ENCODE measurements at places on chromosomes 3 and 15. TPM values are rescaled to one million over a fixed set of nuclear protein-coding genes. Genes with fewer than 3 reads are reported as not detected.

Gene TNFSF10
- total RNA-seq: 126 TPM

Gene PLAAT1
- not detected for total RNA-seq

Gene MST1R
- total RNA-seq: 1.5 TPM

Gene RTP1
- not detected for total RNA-seq

Gene SUSD5
- total RNA-seq: 6.9 TPM

Gene CFAP91
- total RNA-seq: 11.6 TPM

Gene PLSCR4
- 77.4 TPM for total RNA-seq

Gene MYL3
- total RNA-seq: 1.9 TPM

Gene UCN2
- 0.85 TPM for total RNA-seq

Gene GOLGA6D
- total RNA-seq: not detected

Gene CHL1
- total RNA-seq: 6.1 TPM

Gene THPO
- total RNA-seq: not detected

Gene CGNL1
- total RNA-seq: 65.6 TPM

- no peak overlapping the region for H3K4me3 ChIP-seq
- no peaks in the 10 kb centered on the region for H3K4me1 ChIP-seq
- peaks cover 8% of the 10 kb centered on the region for H3K27me3 ChIP-seq
- no peak overlapping the region for H3K27ac ChIP-seq
- H3K36me3 ChIP-seq: no peaks in the 10 kb centered on the region
Measured at GRCh38 chr3:184275381-184275701, 481 bp upstream of the ECE2 start.

GRCh38 chr15:95044745-95045417, 813.5 kb downstream of the MCTP2 start:
- no peaks in the 10 kb centered on the region for H3K27me3 ChIP-seq
- no peaks in the 10 kb centered on the region for H3K4me1 ChIP-seq
- no peak overlapping the region for H3K27ac ChIP-seq
- no peak for DNase-seq

- DNase-seq: no peak
- no peak overlapping the region for H3K4me3 ChIP-seq
- no peaks in the 10 kb centered on the region for H3K36me3 ChIP-seq
- peaks cover 65% of the 10 kb centered on the region for H3K27me3 ChIP-seq
- no peaks in the 10 kb centered on the region for H3K4me1 ChIP-seq
- no peak overlapping the region for H3K27ac ChIP-seq
Measured at GRCh38 chr3:147395899-147396711, 10.2 kb downstream of the ZIC4 start.

- DNase-seq: no peak
- no peak overlapping the region for H3K27ac ChIP-seq
- no peaks in the 10 kb centered on the region for H3K27me3 ChIP-seq
- H3K36me3 ChIP-seq: no peaks in the 10 kb centered on the region
- no peaks in the 10 kb centered on the region for H3K4me1 ChIP-seq
- no peak overlapping the region for H3K4me3 ChIP-seq
Measured at GRCh38 chr15:71687902-71688508, 122.3 kb upstream of the NR2E3 start.

GRCh38 chr15:59013246-59013873, 25.9 kb downstream of the RNF111 start:
- H3K27ac ChIP-seq: no peak overlapping the region
- no peaks in the 10 kb centered on the region for H3K36me3 ChIP-seq
- no peaks in the 10 kb centered on the region for H3K27me3 ChIP-seq
- DNase-seq: no peak
- no peaks in the 10 kb centered on the region for H3K4me1 ChIP-seq
- no peak overlapping the region for H3K4me3 ChIP-seq

- no peaks in the 10 kb centered on the region for H3K36me3 ChIP-seq
- H3K27ac ChIP-seq: no peak overlapping the region
- no peaks in the 10 kb centered on the region for H3K4me1 ChIP-seq
- H3K4me3 ChIP-seq: no peak overlapping the region
- no peaks in the 10 kb centered on the region for H3K27me3 ChIP-seq
- DNase-seq: no peak
Measured at GRCh38 chr3:41198046-41198445, 1.3 kb upstream of the CTNNB1 start.

DNA sequence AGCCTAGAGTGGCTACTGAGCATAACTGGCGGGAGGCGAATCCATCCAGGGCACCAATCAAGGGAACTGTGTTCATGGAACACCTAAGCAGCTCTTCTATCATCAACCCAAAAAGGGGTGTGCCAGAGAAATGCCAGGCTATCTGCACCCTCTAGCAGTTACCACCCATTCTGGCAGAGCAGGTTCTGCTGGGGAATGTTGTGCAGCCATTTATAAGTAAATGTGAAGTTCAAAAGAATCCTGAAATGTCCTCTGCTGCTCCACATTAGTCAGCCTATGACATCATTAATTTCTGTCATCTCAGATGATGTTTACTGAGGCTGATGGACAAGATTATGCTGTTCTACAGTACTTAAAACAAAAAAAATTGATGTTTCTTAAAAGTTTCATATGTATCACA, 7.7 kb downstream of the SKIC8 start:
- no peak overlapping the region for H3K4me3 ChIP-seq
- H3K27me3 ChIP-seq: no peaks in the 10 kb centered on the region
- peak overlapping the region; percentile 47 for H3K27ac ChIP-seq
- H3K36me3 ChIP-seq: no peaks in the 10 kb centered on the region
- H3K4me1 ChIP-seq: peaks cover 5% of the 10 kb centered on the region

DNA sequence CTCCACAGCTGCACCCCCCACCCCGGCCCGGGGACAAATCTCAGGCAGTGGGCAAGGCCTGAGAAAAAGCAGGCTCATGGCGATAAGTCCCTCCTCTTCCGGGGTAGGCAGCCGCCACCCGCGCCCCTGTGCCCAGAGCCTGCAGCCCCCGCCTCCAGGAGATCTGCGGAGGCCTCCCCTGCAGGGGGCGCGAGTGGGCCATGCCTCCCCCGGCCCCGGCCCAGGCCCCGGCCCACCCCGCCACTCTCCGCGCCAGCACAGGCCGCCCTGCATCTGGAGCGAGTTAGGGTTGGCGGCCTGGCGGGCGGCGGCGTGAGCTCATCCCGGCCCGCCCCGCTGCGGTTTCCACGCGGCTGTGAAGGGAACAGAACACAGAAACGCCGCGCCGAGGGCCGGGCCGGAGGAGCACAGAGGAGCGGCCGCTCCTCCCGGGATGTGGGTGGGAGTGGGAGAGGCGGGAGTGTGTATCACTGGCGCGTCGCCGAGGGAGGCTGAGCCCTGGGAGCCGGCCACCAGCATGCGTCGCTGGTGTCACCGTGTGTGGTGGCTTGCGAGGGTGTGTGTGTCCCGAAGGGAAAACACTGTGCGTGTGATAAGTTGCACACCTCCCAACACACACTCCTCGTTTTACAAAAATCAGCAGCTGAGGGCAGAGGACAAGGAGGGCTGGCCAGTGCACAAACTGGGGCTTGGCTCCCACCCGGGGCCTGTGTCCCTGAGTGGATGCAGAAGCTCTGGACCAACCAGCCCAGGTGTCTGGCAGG, 17.2 kb downstream of the MYL3 start:
- peak overlapping the region; percentile 77 for H3K27ac ChIP-seq
- DNase-seq: peak; percentile 72
- no peaks in the 10 kb centered on the region for H3K36me3 ChIP-seq
- no peaks in the 10 kb centered on the region for H3K27me3 ChIP-seq
- no peaks in the 10 kb centered on the region for H3K4me1 ChIP-seq

- no peaks in the 10 kb centered on the region for H3K4me1 ChIP-seq
- H3K4me3 ChIP-seq: no peak overlapping the region
- H3K27me3 ChIP-seq: no peaks in the 10 kb centered on the region
- H3K27ac ChIP-seq: no peak overlapping the region
- H3K36me3 ChIP-seq: no peaks in the 10 kb centered on the region
Measured at GRCh38 chr15:33934921-33935320, 33.4 kb upstream of the CHRM5 start.

GRCh38 chr15:68042855-68043222, 11.3 kb upstream of the PIAS1 start:
- H3K4me1 ChIP-seq: no peaks in the 10 kb centered on the region
- no peak for DNase-seq
- no peaks in the 10 kb centered on the region for H3K36me3 ChIP-seq
- peak overlapping the region; percentile 45 for H3K27ac ChIP-seq
- H3K27me3 ChIP-seq: no peaks in the 10 kb centered on the region

- no peaks in the 10 kb centered on the region for H3K4me1 ChIP-seq
- no peak overlapping the region for H3K4me3 ChIP-seq
- no peak overlapping the region for H3K27ac ChIP-seq
- H3K27me3 ChIP-seq: no peaks in the 10 kb centered on the region
- no peak for DNase-seq
Measured at GRCh38 chr3:155739154-155739553, 5.7 kb downstream of the PLCH1 start.

GRCh38 chr3:69288161-69288895, 97.6 kb downstream of the FRMD4B start:
- no peak for DNase-seq
- H3K36me3 ChIP-seq: no peaks in the 10 kb centered on the region
- no peak overlapping the region for H3K4me3 ChIP-seq
- H3K27ac ChIP-seq: no peak overlapping the region
- H3K4me1 ChIP-seq: no peaks in the 10 kb centered on the region
- H3K27me3 ChIP-seq: no peaks in the 10 kb centered on the region

- H3K4me1 ChIP-seq: peaks cover 18% of the 10 kb centered on the region
- no peaks in the 10 kb centered on the region for H3K27me3 ChIP-seq
- peak overlapping the region; percentile 83 for H3K27ac ChIP-seq
- H3K4me3 ChIP-seq: peak overlapping the region; percentile 94
- H3K36me3 ChIP-seq: no peaks in the 10 kb centered on the region
Measured at GRCh38 chr3:52238193-52238760, 681 bp downstream of the TWF2 start.

DNA sequence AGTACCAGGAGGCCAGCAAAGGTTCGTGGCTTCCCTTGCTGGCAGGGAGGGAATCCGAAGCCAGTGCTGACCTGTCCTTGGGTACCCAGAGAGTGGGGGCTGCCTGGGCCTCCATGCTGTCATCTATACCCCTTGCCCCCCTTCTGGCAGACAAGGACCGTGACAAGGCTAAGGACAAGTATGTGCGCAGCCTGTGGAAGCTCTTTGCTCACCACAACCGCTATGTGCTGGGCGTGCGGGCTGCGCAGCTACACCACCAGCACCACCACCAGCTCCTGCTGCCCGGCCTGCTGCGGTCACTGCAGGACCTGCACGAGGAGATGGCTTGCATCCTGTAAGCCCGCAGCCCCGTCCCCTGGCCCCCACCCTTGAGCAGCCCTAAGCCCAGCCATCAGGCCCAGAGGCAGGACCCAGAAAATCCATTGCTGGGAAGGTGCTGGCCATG, 2.8 kb downstream of the FES start:
- H3K27me3 ChIP-seq: no peaks in the 10 kb centered on the region
- peaks cover 6% of the 10 kb centered on the region for H3K4me1 ChIP-seq
- DNase-seq: no peak

GRCh38 chr3:172181932-172182586, 142.7 kb downstream of the FNDC3B start:
- H3K36me3 ChIP-seq: no peaks in the 10 kb centered on the region
- no peaks in the 10 kb centered on the region for H3K27me3 ChIP-seq
- no peak overlapping the region for H3K27ac ChIP-seq
- no peak for DNase-seq
- no peaks in the 10 kb centered on the region for H3K4me1 ChIP-seq

- no peaks in the 10 kb centered on the region for H3K36me3 ChIP-seq
- H3K27me3 ChIP-seq: peaks cover 78% of the 10 kb centered on the region
- H3K27ac ChIP-seq: no peak overlapping the region
- H3K4me3 ChIP-seq: no peak overlapping the region
- H3K4me1 ChIP-seq: no peaks in the 10 kb centered on the region
Measured at GRCh38 chr3:147410116-147410525, 956 bp downstream of the ZIC1 start.

- no peak overlapping the region for H3K27ac ChIP-seq
- no peak for DNase-seq
- no peak overlapping the region for H3K4me3 ChIP-seq
- H3K36me3 ChIP-seq: no peaks in the 10 kb centered on the region
- H3K4me1 ChIP-seq: no peaks in the 10 kb centered on the region
Measured at GRCh38 chr3:102068327-102068726, 219.0 kb downstream of the NFKBIZ start.

DNA sequence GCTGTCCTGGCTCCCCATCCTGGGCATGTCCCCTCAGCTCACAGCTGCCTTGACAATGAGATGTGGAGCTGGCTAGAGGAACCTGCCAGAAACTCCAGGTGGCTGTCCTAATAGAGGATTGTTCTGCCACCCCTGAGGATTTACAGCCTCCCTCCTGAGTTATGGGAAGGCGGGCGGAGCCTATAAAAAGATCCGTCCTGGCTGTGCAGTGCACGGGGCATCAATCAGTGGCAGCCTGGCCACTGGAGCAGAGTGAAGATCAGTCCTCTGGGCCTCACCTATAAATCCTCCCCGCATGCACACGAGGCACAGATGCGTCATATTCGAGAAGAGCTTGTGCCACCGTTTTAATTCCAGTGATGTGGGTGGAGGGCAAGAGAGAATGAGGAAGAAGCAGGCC, 90.0 kb downstream of the MEGF11 start:
- no peaks in the 10 kb centered on the region for H3K36me3 ChIP-seq
- no peak for DNase-seq
- no peak overlapping the region for H3K4me3 ChIP-seq

DNA sequence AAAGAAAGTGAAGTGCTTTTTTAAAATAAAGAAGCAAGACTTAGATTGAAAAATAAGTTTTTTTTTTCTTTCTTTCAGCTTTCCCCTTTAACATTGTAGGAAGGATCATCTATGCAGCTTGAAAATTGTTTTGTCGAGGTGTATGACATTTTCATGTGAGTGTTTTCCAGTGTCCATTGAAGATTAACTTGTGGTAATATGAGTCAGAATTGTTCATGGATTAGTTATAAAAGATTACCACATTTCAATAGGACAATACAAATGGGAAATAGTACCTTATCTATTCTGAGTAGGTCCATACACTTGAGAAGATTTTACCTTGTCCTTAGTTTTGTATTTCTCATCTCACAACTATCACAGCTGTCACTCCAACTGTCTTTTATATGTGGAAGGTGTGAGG, 1234.7 kb downstream of the NSUN3 start:
- DNase-seq: no peak
- no peaks in the 10 kb centered on the region for H3K4me1 ChIP-seq
- no peak overlapping the region for H3K4me3 ChIP-seq
- no peak overlapping the region for H3K27ac ChIP-seq
- H3K27me3 ChIP-seq: no peaks in the 10 kb centered on the region

DNA sequence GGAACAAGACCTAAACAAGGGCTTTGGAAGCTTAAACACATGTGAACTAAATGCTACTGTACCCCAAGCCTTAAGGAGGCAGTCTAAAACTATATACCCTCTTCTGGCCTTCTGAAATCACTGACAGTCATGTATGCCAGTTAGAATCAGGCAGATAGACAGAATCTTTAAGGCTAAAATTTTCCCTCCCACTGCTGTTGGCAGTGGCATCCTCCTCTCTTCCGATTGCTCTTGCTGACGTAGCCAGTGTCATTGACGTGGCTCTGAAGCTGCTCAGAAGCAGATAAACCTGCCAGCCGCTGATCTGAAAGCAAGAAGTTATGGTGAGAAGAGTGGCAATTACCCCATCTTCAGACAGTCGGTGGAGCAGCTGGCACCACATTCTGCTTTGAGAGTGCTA, 3.3 kb downstream of the RYR3 start:
- no peak overlapping the region for H3K4me3 ChIP-seq
- DNase-seq: no peak
- H3K27ac ChIP-seq: no peak overlapping the region
- H3K27me3 ChIP-seq: peaks cover 13% of the 10 kb centered on the region
- H3K36me3 ChIP-seq: no peaks in the 10 kb centered on the region

GRCh38 chr3:69994919-69995318, 4.6 kb upstream of the SAMMSON start:
- H3K27ac ChIP-seq: no peak overlapping the region
- no peaks in the 10 kb centered on the region for H3K36me3 ChIP-seq
- H3K27me3 ChIP-seq: no peaks in the 10 kb centered on the region
- H3K4me3 ChIP-seq: no peak overlapping the region
- DNase-seq: no peak

GRCh38 chr15:101808201-101808600, 3.8 kb upstream of the OR4F15 start:
- no peak for DNase-seq
- H3K27me3 ChIP-seq: no peaks in the 10 kb centered on the region
- no peak overlapping the region for H3K27ac ChIP-seq
- H3K4me3 ChIP-seq: no peak overlapping the region
- no peaks in the 10 kb centered on the region for H3K36me3 ChIP-seq
